Activated naive CD4-positive, alpha-beta T cell treated with anti-CD3 and anti-CD28 coated beads, Interleukin-2, amount 50 U/mL, for 72 hours (primary cell): ENCODE measurements at places on chromosomes 2 and 18. TPM values are rescaled to one million over a fixed set of nuclear protein-coding genes. Genes with fewer than 3 reads are reported as not detected.

The POTEC gene
- not detected for total RNA-seq

The GALR1 gene
- total RNA-seq, result not detected

The POMC gene
- total RNA-seq, result 7.8 TPM

The MYOM1 gene
- total RNA-seq, result 1.9 TPM

The LCT gene
- 0.27 TPM for total RNA-seq

The QPCT gene
- total RNA-seq, result not detected

The SPP2 gene
- not detected for total RNA-seq

The UPP2 gene
- total RNA-seq, result not detected

The FBXO48 gene
- 2.1 TPM for total RNA-seq

The CNGA3 gene
- not detected for total RNA-seq

The POLE4 gene
- 51.8 TPM for total RNA-seq

The AMER3 gene
- total RNA-seq, result not detected

The FBXO15 gene
- total RNA-seq, result 4.8 TPM

The UCN gene
- 3.6 TPM for total RNA-seq

The MAP3K19 gene
- not detected for total RNA-seq

The MRPL30 gene
- 27.9 TPM for total RNA-seq

The POTEI gene
- not detected for total RNA-seq

The REG3A gene
- total RNA-seq, result not detected

The TXNDC9 gene
- 25.9 TPM for total RNA-seq

The FSHR gene
- not detected for total RNA-seq

The SLC9A4 gene
- total RNA-seq, result 0.07 TPM

The NETO1 gene
- total RNA-seq, result not detected

The TMEM247 gene
- total RNA-seq, result not detected

The SCN2A gene
- 0.11 TPM for total RNA-seq

The MAB21L4 gene
- total RNA-seq, result not detected

The TSPYL6 gene
- total RNA-seq, result not detected

The LRRTM4 gene
- total RNA-seq, result not detected

The KCNG2 gene
- total RNA-seq, result not detected

The TEKT4 gene
- total RNA-seq, result not detected

The PKDCC gene
- total RNA-seq, result not detected

The RGPD6 gene
- total RNA-seq, result 14.0 TPM

The RAB6D gene
- total RNA-seq, result not detected

The ANKRD29 gene
- total RNA-seq, result not detected
